ENCODE measurements at places on chromosomes 7 and 10.

GRCh38 chr10:119652361-119652730 lies 1.2 kb downstream of the BAG3 start:
- DNase-seq, result peak; percentile 64

DNA sequence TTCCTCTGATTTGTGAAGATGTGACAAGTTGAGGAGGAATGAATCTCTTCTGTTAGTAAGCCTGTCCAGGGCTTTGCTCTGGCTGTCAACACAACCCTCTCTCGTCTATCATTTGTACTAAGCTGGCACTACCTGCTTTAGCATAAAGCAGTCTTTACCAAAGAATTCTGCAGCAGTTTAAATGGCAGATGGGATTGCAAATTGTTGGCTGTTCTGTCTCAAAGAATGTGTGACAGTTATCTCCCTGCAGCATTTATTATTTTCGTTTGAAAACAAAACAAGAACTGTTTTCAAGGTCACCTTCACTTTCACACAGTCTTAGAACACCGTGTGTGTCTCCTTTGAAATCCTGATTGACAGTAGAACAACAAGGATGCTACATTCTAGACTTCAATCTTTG lies 4.8 kb upstream of the LAMB1 start:
- DNase-seq, result no peak

DNA sequence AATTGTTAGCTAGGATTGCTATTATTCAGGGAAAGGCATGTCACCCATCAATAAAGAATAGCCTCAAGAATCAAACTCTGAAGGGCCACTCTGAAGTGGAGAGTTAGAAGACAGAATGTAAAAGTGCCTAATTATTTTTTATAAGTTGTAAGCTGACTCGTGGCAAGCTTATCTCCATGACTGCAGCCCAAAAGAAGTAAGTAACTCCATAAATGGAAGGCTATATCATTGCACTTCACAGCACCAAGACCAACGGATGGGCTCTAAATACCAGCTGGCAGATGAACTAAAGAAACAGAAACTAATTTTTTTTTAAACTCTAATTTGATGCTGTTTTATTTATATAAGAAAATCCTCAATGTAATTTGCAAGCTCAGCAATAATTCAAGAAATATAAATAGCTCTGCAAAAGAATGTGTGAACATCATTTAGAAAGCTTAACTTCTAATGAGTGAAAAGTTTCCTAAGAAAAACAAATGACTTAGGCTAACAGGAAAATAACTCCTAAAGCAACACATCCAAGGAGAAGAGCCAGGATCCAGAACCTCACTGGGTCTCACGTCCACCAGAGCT lies 165.5 kb downstream of the SNX13 start:
- DNase-seq, result no peak

DNA sequence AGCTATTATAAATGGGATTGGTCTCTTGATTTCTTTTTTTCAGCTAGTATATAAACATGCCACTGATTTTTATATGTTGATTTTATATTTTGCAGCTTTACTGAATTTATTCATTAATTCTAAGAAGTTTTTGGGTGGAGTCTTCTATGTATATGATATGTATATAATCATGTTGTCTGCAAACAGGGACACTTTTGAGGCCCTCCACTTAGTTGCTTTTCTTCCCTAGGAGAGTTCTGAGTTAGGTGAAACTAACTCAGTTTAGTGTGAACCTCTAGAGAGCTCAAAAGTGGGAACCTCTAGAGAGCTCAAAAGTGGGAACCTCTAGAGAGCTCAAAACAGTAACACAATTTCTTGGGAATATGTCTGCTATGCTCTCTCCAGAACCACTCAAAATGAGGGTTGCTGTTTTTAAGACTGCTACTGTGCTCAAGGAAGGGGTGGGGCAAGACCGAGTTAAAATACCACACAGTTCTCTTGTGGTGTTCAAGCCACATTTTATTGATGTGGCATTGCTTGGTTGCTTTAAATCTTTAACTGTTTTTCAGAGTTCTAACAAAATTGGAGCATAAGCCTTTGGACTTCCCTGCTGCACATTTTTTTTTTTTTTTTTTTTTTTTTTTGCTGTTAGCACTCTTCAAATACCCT lies 13.2 kb downstream of the CCDC7 start:
- no peak for DNase-seq

DNA sequence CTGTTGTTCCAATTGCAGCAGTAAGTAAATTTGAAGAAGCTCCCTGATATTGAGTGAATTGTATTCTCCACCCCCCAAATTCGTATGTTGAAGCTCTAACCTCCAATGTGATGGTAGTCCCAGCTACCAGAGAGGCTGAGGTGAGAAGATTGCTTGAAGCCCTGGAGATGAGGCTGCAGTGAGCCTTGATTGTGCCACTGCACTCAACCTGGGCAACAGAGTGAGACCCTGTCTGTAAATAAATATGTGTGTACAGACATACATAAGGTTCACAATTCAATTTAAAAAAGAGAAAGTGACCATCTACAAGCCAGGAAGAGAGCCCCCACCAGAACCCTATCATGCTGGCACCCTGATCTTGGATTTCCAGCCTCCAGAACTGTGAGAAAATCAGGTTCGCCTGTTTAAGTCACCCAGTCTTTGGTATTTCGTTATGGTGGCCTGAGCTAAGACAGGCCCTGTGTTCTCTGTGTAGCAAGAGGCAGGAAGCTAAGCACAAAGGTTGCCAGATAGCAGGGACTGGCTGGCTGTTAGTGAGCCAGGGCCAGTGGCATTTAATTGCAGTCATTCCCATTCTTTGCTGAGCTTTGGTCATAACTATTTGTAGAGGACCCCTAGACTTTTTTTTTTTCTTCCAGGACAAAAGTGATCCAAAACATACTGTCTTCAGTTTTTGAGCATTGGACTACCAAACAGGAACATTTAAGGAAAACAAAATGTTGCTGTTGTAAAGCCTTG lies 45.6 kb downstream of the AUTS2 start:
- DNase-seq, result peak; percentile 15

DNA sequence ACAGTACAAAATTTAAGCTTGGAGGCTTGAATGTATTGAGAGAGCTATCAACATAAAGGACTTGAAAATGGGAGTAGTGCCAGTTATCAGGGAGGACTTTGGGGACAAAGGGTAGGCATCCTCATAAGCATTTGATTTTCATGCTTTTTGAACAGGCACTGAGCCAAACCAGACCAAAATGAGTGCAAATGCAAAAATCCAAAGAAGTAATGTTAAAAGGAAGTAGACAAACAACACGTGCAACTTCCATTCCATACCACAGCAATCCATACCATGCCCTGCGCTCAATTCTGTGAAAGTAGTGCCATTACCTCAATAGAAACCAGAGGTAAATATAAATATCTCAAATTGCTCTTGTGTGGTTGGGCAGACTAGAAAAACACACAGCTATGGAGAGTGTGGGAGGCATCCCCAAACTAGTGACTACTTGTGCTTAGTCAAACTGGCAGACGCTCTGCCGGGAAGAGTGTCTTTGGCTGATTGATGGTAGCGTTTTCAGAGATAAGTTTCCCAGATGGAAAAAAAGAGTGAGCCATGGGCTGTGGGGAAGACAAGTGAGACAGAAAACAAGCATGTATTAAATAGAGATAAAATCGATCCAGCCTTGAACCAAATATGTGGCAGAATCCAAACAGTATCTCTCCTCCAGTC lies 161.5 kb downstream of the CREB5 start:
- DNase-seq, result peak; percentile 29

- no peak for DNase-seq
Measured at GRCh38 chr7:159192013-159192412, 47.3 kb upstream of the VIPR2 start.

GRCh38 chr7:88254721-88255424 lies 35.0 kb upstream of the SRI start:
- DNase-seq, result peak; percentile 3

GRCh38 chr7:98286093-98286539 lies 4.6 kb downstream of the BRI3 start:
- DNase-seq, result peak; percentile 76

- no peak for DNase-seq
Measured at GRCh38 chr7:7576344-7576743, 9.7 kb downstream of the MIOS start.

DNA sequence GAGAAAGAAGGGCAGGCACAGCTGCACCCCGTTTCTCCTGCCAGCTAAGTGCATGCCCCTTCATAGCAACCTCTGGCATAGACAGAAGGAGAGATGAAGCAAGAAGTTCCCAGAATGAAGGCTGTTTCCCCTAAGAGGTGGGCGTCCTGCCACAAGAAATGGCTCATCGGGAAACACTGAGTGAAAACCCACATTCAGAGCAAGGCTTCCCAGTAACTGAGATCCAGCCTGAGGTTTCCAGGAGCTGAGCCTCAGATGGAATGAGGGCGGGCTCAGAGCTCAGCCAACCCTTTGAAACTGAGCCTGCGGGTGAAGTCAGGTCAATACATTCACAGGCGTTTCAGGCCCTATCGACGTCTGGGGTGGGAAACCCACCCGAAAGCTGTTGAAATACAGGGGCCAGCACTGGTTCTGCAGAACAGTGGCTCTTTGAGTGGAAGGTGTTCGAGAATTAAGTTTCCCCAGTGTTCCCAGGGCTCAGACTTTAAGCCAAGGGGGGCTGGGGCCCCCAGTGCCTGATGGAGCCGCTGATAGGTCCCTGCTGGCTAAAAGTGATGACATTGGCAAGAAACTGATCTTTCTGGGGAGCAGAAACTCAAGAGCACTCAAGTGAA lies 510.2 kb downstream of the RPS24 start:
- peak; percentile 94 for DNase-seq

GRCh38 chr10:49109669-49110340 lies 5.5 kb downstream of the VSTM4 start:
- DNase-seq, result peak; percentile 90

- peak; percentile 76 for DNase-seq
Measured at GRCh38 chr10:73076360-73077183, 20.1 kb downstream of the P4HA1 start.
